ENCODE measurements at places on chromosomes 1 and 21.

- no peak for DNase-seq
Observed at GRCh38 chr1:112026016-112026415, 36.5 kb upstream of the KCND3 start.

DNA sequence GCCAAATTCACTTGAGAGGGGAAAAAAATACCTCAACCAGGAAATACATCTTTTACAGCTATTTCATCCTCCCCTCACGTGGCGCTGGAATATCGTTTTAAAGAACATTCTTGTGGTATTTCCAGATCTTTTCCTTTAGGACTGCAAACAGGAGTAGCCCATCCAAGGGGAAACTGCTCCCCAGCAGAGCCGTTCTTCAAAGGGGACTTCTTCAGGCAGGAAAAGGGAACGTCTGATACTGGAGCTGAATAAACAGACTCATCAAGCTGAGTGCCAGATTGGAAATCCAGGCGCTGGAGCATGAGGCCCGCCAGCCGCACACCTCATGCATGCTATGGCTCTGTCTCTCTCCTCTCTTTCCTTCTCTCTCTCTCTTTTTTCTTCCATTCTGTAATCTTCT is 34.0 kb upstream of the PROX1 start:
- no peak for DNase-seq

DNA sequence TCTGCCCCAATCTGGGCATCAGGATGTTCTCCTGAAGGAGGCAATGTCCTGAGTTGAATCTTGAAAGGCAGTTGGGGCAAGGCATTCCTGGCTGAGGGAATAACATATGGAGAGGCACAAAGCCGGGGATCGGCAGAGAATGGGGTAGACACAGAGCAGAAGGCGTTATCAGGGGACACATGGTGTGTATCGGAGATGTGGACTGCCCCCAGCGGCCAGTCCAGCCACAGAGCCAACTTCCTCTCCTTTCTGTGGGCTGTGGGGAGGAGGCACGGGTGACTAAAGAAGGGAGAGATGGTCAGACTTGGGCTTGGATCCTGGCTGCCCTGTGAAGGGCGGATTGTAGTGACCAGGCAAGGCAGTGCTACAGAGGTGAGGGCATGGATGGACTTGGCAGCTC is 32.1 kb downstream of the FOXD2 start:
- DNase-seq, result no peak

DNA sequence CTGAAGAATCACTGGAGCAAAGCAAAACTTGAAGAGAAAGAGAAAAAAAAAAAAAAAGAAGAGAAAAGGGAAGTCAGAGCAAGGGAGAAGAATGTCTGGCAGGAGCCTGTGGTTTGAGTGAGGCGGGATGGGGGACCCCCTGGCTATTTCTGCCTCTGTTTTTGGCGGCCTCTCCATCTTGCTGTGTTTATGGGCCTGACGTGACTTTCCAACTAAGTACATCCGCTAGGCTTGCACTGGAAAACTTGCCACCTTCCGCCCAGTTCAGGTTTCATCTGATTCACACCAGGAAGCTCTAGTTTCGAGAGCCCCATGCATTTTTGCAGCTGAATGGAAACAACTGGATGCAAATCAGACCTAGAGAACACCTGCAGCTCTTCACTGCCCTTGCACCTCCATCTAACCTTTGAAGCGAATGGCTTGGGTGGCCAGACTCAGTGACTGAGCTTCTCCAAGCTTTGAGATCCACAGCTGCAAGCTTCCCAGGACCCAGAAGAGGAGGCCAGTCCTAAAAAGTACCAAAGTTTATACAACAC is 28.0 kb downstream of the TBX15 start:
- no peak for DNase-seq

All from activated T-cell treated with anti-CD3 and anti-CD28 coated beads, Interleukin-2, amount 50 U/mL, for 1 hour (primary cell).